ENCODE measurements at places on chromosomes 12 and 14.

DNA sequence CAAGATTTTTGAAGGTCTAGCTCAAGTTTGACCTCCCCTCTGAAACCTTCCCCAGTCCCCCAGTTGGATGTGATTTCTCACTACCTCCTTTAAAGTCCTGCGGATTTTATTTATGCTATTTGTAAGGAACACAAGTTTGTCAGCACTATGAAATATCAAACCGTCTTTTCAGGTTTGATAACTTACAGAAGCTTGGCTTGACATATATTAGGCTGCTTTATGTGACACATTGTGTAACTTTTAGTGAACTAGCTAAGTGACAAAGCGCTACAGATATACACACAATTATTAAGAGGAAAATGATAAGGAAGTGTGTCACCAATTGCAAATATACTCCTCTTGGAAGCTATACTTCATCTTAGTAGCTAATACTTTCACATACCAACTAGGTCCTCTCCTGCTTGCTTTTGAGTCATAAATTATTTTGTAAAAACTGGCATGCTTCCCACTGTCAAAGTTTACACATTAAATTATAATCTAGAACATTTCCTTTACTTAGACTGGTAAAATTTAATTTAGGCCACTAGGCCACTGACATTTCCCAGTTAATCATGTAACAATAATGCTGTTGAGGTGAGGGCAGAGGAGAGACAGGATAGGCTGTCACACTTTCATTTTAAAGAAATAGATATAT lies 149.5 kb downstream of the TMTC3 start:
- DNase-seq, result no peak

- DNase-seq, result no peak
These were observed 745 bp downstream of the TRHDE start for GRCh38 chr12:72272731-72273498.

DNA sequence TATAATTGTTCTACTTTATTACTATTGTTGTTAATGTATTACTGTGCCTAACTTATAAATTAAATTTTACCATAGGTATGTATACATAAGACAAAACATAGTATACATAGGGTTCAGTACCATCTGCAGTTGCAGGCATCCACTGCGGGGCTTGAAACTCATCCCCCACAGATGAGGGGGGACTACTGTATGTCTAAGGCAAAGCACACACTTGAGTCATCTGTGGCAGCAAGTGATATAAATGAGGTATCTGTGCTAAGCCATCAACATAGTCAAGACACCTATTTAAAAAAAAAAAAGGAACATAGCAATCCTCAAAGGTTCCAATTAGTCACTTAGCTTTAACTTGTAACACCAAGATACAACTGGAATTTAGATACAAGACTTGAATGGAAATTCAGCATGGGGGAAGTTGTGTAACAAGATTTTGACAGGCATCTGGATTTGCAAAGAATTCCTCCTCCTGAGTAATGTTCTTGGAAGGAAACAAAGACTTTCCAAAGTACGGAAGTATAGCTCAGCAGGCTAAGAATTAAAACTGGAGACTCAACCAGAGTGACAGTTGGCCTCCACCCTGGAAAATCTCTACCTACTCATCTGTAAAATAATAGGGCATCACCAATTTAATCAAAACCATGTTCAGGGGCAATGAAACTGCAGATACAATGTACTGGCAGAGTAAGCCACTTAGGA lies 14.9 kb downstream of the DCAF5 start:
- DNase-seq, result no peak

DNA sequence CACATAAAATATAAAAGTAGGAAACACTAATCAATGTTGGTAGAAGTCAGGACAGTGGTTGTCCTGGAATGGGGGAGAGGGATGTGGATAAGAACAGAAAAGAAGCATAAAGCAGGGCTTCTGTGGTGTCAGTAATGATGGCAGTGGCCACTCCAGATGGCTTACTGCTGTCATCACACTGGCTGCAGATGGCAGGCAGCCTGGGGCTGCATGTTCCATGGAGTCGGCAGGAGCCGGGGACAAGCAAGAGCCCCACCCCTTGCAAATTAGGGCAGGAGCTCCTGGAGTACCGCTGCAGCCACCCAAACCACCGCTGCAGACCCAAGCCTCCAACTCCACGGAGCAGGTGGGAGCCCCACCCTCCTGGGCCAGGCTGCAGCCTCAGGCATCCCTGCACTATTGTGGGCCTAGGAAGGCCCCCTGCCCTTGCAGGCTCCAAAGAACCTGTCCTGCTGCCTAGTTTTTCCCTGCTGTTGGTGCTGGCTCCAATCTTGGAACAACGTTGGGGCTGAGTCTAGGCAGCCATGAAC lies 28.8 kb upstream of the SLC5A8 start:
- DNase-seq, result no peak

DNA sequence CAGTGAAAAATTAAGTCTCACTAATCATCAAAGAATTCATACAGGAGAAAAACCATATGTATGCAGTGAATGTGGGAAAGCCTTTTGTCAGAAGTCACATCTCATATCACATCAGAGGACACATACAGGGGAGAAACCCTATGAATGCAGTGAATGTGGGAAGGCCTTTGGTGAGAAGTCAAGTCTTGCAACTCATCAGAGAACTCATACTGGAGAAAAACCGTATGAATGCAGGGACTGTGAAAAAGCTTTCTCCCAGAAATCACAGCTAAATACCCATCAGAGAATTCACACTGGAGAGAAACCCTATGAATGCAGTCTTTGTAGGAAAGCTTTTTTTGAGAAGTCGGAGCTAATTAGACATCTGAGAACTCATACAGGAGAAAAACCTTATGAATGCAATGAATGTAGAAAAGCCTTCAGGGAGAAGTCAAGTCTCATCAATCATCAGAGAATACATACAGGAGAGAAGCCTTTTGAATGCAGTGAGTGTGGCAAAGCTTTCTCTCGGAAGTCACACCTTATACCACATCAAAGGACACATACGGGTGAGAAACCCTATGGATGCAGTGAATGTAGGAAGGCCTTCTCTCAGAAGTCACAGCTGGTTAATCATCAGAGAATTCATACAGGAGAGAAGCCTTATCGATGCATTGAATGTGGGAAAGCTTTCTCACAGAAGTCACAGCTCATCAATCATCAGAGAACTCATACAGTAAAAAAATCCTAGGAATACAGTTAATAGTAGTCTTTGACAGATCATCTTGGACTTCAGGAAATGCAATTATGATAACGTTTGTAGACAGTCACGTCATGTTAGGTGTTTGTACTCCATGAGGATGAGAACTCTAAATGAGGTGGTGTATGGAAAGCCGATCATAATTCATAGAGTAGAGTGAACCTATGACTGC lies 21.1 kb downstream of the ZNF84 start:
- DNase-seq, result no peak

GRCh38 chr12:6873094-6874014 lies at the start of gene SPSB2:
SPSB2 (minus strand) TSS chr12:6873303; CDS start chr12:6872901, 402 bp downstream.
- DNase-seq, result peak; percentile 99

DNA sequence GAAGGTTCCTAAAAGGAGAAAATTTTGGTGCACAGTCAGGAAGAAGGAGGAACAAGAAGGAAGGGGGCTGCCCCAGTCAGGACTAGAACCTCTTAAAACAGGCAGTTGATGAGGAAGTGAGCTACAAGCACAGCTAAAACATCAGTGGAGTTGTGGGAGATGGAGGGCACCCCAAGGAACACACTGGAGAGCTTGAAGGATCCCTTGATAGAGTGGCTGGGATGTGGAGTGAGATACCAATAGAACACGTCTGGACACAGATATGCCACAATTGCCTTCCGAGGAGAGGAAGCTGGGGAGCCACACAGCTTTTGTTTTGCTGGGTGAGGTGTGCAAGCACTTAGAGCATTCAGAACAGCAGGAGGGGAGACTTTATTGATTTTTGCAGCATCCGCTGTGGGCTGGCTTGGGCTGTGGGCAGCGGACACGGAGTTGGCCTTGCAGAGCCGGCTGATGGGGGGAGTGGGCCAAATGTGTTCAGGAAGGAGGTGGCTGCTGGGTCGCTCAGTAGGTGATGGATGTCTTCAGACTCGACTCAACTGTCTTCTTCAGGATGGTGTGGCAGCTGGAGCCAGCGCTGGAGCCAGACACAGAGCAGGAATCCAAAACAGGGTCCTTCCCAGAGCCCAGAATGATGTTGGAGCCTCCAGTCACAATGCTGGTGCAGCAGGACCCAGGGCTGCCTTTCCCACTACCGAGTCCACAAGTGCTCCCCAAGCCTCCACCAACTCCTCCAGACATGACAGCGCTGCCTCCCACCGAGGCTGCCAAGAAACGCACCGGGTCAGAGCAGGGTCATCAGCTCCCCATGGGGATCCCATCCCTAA lies 4.7 kb upstream of the KRT79 start:
- no peak for DNase-seq

GRCh38 chr12:47835006-47835830 lies 15.5 kb upstream of the HDAC7 start:
- no peak for DNase-seq

DNA sequence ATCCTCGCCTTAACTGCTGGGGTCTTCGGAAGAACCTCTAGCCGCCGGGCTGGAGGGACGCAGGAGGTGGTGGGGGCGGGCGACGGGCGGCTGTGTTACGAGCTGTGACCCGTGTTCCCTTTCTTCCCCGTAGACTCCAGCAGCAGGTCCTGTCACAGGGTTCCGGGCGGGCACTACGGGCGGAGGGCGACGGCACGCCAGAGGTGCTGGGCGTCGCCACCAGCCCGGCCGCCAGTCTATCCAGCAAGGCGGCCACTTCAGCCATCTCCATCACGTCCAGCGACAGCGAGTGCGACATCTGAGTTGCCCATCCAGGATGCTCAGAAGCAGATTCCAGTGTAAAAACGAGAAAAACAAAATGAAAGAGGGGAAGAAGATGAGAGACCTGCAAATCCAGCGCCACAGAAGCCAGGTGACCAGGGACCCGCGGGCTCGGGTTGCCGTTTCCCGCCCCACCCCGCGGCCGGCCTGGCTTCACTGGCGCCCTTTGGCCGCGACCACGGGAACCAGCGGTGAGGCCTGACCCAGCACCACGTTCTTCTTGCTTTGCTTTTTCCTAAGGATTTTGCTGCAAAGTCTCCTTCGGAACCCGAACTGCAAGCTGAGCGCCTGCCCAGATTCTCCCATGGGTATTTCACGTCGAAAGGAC lies 2.1 kb downstream of the SIX6 start:
- no peak for DNase-seq

- DNase-seq, result no peak
These were observed 27.0 kb downstream of the SLC25A21 start for GRCh38 chr14:37145395-37145794.

GRCh38 chr12:101969-102878 lies 35.7 kb downstream of the IQSEC3 start:
- DNase-seq, result no peak

GRCh38 chr14:90805662-90806540 lies 10.3 kb downstream of the TTC7B start:
- no peak for DNase-seq

- DNase-seq, result no peak
These were observed 107.5 kb upstream of the DYRK2 start for GRCh38 chr12:67540920-67541624.

DNA sequence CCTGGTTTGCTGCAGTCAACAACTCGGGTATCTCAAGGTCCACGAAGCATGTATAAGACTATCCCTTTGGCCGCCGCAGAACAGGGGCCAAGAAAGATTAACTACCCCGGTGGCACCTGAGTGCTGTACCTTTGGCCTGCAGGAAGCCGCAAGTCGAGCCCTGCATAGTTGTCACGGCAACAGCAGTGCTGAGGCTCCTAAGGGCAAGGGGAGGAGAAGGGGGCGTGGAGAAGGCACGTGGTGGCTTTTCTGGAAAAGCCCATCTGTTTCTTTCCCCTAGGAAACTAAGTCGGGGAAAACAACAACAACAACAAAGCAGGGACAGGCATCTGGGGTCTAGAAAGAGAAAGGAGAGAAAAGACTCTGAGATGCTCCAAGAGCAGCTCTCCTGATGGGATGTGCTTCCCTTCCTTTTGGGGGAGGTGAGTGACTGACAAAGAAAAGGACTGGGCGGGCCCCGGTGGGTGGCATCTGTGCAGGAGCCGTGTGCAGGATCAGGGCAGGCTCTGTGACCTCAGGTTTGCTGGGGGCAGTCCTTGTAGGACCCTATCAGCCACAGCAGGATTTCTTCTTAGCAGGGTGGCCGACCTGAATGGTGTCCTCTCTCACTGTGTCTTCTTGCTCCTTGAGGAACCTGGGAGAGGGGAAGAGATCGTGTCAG lies 123.9 kb downstream of the PRMT8 start:
- DNase-seq, result no peak

- no peak for DNase-seq
These were observed 53.5 kb downstream of the ADGRD1 start for GRCh38 chr12:131007031-131007739.

- DNase-seq, result no peak
These were observed 377.3 kb downstream of the EMP1 start for GRCh38 chr12:13573698-13574321.

GRCh38 chr14:21055432-21056117 lies 2.0 kb upstream of the RNASE8 start:
- no peak for DNase-seq

GRCh38 chr12:6936636-6937480 lies 6.8 kb upstream of the RNU7-1 start:
- no peak for DNase-seq

DNA sequence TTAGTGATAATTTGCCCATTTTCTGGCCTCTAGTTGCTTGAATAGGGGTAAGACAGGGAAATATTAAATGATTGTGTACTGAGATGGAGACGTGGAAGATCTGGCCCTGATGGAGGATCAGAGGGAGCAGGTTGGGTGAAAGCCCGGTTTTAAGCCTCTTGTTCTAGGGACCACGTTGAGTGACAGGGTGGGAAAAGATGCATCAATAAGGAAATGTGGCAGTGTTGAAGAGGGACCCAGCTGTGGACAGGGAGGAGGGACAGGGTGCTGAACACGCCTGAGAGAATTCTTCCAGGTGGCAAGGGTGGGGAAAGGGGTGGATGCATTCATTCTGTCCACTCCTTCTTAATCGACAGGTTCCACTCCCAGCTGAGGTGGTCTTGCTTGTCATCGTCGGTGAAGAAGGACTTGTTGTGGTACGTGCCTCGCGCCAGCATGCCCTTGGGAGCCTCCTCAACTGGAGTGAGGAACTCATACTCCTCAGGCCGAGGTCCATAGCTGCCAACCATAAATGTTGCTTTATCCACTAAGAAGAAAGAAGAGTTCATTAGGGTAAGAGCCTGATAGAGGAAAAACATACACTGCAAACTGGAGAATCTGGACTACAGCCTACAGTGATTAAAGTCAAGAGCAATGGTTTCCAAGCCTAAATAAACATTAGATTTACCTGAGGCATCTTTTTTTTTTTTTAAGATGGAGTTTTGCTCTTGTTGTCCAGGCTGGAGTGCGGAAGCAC lies 4.0 kb upstream of the ERP27 start:
- DNase-seq, result no peak

All from activated T-helper 9 cell treated with anti-CD3 and anti-CD28 coated beads, Interleukin-2, amount 50 U/mL, for 16 hours (primary cell).